ENCODE measurements at places on chromosomes 6 and 20.

GRCh38 chr6:97214671-97215070 lies 68.3 kb downstream of the MMS22L start:
- DNase-seq: no peak

DNA sequence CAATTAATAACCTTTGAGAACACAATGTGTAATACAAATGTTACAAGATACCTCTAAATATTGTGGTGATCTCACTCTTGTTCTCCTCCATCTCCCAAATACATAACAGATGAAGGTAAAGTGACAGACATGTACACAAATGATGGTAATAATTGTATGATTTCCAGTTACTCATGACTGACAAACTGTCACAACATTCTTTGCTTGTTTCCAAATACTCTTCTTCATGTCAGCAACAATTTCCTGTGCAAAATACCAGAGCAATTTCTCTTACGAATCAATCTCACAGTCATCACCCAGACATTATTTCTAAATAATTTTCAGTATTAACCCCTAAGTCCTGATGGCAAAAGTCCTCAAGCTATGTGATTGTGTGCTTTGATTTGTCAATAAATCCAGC lies 92.9 kb downstream of the RPS12 start:
- DNase-seq: no peak

DNA sequence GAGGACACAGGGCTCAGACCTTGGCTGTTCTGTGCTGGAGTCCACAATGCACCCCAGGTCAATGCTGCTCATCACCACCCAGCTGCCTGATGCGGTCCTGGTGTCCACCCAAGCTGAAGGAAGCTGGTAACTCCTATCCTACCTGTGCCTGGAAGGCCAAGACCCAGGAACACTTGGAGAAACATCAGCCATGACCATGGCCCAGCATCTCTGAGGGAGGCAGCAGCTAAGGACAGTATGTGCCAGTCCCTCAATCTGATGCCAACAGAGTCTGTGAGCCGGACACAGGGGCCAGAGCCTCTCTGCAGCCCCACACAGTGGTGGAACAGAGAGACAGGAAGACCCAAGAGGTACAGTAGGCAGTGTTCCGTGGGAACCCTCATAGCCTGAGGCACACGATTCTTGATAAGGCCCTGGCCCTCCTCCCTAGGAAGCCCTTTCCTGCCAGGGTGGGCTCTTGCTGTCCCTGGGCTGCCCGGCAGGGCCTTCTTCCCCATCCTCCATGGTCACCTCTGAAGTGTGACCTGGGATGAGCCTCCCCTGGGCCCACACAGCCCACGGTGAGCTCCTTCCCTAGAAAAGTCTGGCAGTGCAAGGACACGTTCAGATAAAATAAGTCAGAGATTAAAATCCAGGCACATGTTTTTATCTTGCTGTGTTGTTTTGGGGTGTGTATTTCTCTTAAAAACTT lies 170.7 kb downstream of the THBS2 start:
- no peak for DNase-seq

DNA sequence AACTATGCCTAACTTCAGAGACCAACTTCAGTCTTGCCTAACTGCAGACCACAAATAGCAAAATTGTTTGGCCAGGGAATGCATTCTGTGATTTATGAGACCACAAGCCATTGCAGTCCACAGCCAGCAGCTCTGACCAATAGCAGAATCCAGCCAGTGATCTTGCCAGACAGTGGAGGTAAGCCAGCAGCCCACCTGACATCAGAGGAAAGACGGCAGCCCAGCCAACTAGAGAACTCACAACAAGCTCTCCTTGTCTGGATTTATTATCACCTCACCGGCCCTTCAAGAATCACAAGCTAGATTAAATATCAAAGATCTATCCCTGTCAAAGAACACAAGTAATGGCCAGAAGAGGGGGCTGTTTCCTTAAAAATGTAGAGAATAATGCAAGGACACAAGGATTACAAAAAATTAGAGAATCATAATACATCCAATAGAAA lies 66.5 kb upstream of the SLC35F1 start:
- DNase-seq: no peak

DNA sequence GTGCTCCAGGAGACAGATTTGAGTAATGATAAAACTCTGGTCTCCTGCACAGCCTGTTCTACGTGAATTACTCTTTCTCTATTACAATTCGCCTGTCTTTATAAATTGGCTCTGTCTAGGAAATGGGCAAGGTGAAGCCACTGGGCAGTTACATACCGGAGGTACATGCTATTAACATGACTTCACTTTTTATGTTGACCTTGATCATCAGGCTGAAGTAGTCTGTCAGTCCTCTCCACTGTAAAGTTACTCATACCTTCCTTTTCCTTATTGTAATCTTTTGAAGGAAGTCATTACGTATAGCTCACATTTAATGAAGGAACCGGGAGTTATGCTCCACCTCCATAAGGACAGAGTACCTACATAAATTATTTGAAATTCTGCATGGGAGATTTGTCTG lies 19.9 kb upstream of the KHDC1 start:
- DNase-seq: no peak

GRCh38 chr20:44354979-44355497 lies 461 bp upstream of the HNF4A start:
- no peak for DNase-seq

DNA sequence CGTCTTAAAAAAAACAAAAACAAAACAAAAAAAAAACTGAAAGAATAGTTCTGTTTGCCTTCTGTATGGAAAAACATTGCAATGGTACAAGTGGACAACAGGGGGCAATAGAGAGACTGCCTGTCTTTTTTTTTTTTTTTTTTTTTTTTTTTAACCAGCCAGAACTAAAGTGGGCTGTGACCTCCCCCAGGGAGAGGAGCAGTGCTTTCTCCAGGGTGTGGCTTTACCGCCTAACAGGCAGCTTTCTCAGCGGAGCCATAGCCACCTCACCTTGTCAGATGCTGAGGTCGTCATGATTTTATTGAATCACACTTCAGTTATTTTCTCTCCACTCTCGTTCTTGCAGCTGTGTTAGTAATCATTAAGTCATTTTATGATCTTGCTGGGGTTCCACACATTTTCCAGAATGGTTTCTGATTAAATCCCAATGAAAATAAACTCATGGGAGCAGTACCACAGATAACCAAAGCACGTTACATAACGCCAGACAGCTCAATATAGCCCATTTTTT lies 78.4 kb downstream of the GMPR start:
- DNase-seq: no peak

GRCh38 chr6:33091957-33092356 lies 16.2 kb downstream of the HLA-DPB1 start:
- peak; percentile 60 for DNase-seq
